Stimulated activated CD8-positive, alpha-beta memory T cell treated with anti-CD3 and anti-CD28 coated beads, Interleukin-7, amount 100 ng/mL, for 1 hour (primary cell): ENCODE measurements at places on chromosomes 2 and 18.

DNA sequence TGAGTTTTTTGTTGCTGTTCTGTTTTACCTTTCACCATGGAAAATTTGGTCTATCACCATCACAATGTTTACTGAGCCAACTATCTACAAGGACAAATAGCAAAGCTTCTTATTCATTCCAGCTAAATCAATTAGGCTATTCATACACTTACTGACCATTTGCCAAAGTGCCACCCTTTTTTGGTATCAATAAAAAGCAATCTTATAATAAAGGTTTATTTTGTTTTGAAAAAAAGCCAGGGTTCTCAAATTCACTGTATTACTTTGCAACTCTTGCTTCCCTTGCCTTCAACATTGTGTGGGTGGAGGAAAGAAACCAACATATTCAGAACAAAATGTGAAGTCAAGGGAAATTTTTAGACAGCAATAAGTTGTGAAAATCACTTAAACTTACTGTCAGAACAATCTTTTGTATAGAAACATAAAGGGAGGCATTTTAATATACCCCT, 15.3 kb downstream of the PELI1 start:
- no peak for DNase-seq

DNA sequence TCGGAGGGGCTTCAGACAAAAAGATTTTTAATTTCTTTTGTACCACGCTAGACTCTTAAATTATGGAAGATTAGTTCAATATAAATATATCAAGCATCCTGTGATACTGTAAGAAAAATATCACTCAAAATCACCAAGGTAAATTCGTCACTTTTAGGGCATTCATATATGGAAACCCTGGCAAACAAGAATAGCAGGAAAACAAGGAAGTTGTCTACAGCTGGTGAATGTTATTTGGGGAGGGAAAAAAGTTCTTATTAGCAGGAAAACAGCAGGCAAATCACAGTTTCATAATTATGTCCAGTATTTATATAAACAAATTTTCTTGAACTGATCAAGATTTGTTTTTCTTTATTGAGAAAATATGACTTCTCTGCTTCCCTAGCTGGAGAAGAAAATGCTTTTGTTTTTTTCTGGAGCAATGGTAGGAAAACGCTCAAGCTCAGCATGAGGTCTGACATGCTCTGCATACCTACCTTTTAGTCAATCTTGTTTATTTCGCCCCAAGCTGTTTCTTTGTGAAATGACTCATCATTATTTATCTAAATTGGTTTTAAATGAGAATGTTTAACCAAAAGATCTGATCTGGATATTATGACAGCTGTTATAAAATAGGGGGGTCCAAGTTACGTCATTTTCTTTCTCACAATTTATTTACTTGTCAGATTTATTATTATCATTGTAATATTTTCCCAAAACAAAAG, 14.7 kb downstream of the LINC00305 start:
- no peak for DNase-seq

- DNase-seq, result no peak
Observed at GRCh38 chr2:85753035-85753524, 711 bp upstream of the ATOH8 start.

GRCh38 chr2:149098701-149099100, 60.2 kb downstream of the LYPD6B start:
- DNase-seq, result no peak

DNA sequence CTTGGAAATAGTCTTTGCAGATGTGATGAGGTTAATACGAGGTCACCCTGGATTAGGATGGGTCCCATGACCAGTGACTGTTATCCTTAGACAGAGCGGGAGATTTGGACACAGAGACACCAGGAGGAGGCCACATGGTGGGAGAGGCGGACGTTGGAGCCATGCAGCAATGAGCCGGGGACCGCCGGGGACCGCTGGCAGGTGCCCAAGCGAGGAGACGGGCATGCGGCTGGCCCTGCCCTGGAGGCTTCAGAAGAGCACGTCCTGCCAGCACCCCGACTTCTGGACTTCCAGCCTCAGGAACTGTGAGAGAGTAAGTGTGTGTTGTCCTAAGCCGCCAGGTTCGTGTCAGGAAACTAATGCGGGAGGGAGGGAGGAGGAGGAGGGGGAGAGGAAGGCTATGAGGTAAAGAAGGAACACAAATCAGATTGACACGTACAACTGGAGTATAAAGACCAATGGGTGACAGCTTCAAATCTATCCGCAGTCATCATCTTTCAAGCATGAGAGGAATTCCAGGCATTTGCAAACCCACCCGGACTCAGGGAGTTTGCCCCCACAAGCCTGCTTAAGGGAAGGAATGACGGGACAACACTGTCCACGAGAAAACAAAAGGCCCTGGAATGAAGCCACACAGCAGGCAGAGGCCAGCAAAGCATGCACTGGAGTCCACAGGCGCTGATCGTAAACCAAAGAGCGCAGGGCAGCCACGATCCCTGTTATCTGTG, 11.6 kb upstream of the BOK start:
- no peak for DNase-seq

GRCh38 chr2:241417626-241418025, 61.5 kb downstream of the FARP2 start:
- DNase-seq, result no peak

- no peak for DNase-seq
Observed at GRCh38 chr2:214881647-214882202, 72.2 kb upstream of the BARD1 start.
